ENCODE measurements at places on chromosomes 5 and 9. TPM values are rescaled to one million over a fixed set of nuclear protein-coding genes. Genes with fewer than 3 reads are reported as not detected.

EIF4EBP3 gene
- total RNA-seq: 30.7 TPM

TMED9 gene
- 129 TPM for total RNA-seq

DNA sequence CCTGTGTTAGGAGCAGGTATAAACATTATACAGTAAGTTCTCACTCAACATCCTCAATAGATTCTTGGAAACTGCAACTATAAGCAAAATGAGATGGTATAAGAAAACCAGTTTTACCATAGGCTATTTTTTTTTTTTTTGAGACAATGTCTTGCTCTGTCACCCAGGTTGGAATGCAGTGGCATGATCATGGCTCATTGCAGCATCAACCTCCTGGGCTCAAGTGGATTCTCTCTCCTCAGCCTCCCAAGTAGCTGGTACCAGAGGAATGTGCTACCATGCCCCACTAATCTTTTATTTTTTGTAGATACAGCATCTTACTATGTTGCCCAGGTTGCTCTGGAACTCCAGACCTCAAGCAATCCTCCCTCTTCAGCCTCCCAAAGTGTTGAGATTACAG, 50.1 kb upstream of the ADRB2 start:
- no peak for DNase-seq

DNA sequence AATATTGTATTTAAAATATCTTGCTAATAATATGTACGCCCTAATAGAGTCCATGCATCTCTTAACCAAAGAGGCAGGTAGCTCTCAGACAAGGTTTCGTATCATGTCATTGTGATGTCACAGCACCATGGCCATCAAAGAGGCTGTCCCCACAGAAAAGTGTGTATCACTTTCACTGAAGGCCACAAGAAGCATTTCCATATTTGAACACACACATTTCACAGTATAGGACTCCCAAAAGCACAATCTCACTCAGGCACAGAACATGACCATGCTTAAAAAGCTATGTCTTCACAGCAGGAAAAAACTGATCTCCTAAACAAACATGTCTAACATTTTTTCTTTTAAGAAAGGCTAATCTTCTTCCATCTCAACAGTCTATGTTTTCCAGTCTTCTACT, 133.8 kb downstream of the DENND1A start:
- DNase-seq: no peak

GRCh38 chr5:174087783-174088182, 42.3 kb downstream of the NSG2 start:
- no peak for DNase-seq

DNA sequence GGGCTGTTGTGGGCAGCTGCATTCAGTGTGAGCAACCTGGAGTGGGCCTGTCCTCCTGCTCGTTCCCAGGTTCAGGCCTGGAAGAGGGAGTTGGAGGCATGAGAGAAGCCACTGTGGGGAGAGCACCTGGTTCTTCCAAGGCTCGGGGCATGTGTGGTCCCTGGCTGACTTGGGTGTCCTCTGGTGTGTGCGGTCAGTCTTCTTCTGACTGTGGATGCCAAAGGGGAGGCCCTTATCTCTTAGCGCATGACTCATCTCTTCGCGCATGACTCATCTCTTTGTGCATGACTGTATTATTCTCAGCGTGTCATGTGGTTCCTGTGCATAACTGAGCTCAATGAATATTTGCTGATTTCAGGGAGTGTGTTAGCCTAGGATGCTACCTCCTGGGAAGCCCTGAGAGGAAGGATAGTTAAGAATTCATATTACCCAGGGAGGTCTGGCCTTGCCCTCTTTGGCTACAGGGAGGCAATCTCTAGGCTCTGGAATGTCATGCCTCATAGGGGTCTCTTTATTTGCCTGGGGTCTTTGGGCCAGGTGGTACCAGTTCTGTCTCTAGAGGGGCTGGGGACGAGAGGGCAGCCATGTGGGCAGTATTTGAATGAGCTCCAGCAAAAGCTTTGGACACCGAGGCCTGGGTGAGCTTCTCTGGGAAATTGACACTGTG, 188.7 kb downstream of the HSPA4 start:
- DNase-seq: peak; percentile 65

DNA sequence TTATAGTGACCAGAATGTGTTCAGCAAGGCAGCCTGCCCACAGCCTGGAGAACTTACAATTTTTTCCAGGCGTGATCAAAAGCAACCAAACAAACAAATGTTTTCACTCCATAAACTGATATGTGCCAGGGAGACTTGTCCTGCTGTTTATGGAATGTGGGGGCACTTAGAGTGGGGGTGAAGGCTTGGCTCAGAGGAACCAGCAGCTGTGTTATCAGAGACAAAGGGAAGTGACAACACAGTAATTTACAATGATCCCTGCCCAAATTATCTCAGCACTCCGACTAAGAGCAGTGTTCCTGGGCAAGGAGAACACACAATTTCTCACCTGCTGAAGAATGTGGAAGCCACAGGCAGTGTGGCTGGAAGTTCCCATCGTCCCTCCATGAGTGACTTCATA, 429.1 kb upstream of the IRX4 start:
- no peak for DNase-seq

DNA sequence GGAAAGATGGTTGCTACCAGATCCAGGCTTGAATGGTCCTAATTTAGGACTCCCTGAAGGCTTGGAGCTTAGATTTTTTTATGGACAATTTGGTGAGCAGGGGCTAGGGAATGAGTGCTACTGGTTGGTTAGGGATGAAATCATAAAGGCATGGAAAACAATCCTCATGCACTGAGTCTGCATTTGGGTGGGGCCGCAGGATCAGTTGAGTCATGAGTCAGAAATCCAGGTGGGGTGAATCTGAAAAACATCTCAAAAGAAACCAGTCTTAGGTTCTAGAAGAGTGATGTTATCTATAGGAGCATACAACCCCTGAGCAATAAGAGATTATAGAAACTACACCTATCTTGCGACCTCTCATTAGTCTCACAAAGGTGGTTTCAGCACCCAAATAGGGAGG, 300.0 kb downstream of the KIF4B start:
- no peak for DNase-seq

DNA sequence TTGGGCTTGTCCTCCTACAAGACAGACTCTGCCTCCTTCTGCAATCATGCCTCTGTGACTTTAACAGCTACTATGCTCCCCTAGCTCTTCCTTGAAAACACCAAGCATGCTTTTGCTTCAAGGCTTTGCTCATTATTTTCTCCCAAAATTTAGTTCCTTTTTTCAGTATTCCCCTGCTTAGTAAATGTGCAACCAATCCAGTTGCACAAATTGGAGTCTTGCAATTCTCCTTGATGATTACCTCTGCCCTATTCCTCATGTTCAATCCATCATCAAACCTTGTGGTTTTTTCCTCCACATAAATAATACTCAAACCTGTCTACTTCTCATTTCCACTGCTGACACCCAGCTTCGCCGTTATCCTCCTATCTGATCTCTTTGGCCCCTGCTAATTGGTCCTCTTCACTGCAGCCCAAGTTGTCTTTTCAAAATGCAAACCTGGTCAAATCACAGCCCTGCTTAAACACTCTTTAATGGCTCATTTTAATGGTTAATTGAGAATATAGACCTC, 296.3 kb downstream of the CWC27 start:
- no peak for DNase-seq
